COR-L47 (cell line): ENCODE measurements at places on chromosomes 4 and X.

- no peak for DNase-seq
Observed at GRCh38 chr4:65083076-65083475, 587.2 kb downstream of the EPHA5 start.

DNA sequence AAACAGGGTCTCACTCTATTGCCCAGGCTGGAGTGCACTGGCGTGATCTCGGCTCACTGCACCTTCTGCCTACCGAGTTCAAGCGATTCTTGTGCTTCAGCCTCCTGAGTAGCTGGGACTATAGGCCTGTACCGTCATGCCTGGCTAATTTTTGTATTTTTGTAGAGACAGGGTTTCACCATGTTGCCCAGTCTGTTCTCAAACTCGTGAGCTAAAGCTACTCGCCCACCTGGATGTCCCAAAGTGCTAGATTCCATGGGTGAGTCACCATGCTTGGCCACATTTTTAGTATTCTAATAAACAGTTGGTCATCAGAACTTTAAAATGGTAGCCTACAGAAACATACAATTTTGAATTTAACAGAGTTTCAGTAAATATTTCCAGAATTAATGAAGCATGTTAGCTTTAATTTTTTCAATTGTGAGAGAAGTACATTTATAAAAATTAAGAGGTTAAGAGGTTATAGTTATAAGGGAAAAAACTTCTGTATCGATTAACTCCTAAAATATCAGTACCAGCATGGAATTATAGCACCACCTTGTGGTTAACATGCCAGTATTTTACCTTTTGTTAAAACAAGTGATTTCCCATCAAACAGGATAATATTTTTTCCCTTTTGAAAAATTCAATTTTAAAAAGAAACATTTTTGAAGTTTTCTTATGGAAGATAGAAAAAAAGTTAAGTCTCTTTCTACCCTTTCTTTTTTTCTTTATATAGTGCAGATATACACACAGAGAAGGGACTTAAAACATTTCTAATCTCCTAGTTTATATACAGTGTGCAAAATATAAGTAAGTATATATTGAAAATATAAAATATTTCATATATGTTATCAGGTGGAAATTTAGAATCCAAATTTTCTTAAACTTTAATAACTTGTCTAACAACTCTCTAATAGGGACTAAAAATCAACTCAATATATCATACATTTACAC, 35.4 kb downstream of the CEP44 start:
- no peak for DNase-seq

DNA sequence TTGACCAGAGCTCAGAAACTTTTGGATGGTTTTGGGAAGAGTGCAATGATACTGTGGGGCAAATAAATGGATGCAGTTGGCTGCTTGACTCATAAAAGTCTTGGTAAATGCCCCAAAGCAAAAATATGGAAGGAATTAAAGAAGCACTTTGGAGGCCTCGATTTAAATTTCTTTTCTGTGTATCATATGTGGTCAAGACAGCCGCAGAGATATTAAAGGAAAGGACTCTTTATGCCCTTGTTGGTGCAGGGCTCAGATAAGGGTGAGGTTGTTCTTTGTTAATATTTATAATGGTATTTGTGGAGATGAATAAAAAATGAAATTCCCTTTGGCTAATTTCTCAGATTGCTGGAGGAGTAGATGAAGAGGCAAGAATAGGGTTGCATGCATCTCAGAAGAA, 90.2 kb downstream of the NHS start:
- DNase-seq, result no peak

- no peak for DNase-seq
Observed at GRCh38 chr4:82696117-82696860, 102.3 kb downstream of the SCD5 start.

DNA sequence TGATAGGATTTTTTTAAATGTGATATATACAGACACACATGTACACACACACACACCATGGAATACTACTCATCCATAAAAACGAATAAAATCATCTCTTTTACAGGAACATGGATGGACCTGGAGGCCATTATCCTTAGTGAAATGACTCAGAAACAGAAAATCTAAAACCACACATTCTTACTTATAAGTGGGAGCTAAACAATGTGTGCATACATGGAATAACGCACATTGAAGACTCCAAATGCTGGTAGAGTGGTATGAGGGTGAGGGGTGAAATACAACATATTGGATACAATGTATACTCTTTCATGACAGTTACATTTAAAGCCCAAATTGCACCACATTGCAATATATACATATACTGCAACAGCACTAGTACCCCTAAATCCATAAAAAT, 120.2 kb upstream of the ADGRL3 start:
- no peak for DNase-seq

DNA sequence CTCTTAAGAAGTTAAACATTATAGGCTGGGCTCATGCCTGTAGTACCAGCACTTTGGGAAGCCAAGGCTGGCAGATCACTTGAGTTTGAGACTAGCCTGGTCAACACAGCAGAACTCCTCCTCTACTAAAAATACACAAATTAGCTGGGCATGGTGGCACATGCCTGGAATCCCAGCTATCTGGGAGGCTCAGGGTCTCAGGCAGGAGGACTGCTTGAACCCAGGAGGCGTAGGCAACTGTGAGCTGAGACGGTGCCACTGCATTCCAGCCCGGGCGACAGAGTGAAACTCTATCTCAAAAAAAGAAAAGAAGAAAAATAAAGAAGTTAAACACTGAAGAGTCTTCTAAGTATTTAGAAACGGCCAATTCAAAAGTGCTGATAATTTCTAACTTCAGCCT, 164.3 kb upstream of the GALNTL6 start:
- no peak for DNase-seq

DNA sequence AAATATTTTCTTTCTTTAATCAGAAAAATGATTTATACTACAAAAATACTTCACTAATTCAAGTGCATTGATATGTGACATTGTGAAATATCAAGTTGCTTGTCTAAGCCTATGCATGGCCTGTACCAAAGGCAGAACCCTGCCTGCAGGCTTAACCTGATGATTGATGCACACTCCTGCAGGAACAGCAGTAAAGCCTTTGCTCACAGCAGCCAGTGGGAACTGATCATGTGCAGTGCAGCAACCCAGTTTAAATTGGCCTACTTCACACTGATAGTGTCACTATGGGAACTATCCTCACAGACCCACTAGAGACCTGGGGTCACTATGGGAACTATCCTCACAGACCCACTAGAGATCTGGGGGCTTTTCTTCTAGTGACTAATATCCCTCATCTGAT, 603.8 kb downstream of the RAPGEF2 start:
- no peak for DNase-seq

- no peak for DNase-seq
Observed at GRCh38 chr4:125681240-125681639, 366.5 kb downstream of the FAT4 start.

DNA sequence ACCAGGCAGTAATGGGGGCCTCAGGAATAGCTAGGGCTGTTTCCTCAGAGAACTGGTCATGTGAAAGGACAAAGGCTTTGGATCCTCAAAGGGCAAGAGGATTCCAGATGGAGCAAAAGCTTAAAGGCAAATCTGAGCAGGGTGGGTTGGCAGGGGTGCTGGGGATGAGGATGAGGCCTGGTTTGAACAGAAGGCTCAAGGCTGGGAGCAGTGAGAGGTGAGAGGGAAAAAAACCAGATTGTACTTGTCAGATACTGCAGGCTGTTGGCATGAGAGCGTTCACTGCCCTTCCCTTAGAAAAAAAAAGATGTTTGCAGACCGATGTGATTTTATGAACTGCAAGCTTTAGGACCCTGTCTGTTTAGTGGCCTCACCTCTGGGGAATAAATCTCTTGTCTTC, 75.3 kb upstream of the PLAC1 start:
- DNase-seq, result no peak

DNA sequence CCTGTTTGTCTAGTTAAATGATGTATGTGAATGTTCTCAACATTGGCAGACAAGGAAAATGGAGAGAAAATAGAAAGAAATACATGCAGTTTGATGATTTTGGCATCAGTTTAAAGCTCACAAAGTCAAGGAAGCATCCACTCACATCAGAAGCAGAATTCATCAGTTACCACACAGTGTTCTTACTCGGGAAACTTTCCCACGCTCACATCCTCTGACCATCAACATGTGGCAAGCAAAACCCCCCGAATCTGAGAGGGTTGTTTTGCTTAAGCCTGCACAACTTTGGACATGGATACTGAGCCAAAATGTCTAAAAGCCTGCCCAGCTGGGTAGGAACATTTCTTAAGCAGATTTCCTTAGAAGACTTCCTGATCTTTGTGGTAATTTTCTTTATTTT, 407.6 kb downstream of the ANKRD50 start:
- DNase-seq, result no peak

GRCh38 chrX:5979338-5979737, 249.3 kb downstream of the NLGN4X start:
- DNase-seq, result no peak

- DNase-seq, result no peak
Observed at GRCh38 chrX:115939636-115940160, 230.8 kb upstream of the AGTR2 start.

DNA sequence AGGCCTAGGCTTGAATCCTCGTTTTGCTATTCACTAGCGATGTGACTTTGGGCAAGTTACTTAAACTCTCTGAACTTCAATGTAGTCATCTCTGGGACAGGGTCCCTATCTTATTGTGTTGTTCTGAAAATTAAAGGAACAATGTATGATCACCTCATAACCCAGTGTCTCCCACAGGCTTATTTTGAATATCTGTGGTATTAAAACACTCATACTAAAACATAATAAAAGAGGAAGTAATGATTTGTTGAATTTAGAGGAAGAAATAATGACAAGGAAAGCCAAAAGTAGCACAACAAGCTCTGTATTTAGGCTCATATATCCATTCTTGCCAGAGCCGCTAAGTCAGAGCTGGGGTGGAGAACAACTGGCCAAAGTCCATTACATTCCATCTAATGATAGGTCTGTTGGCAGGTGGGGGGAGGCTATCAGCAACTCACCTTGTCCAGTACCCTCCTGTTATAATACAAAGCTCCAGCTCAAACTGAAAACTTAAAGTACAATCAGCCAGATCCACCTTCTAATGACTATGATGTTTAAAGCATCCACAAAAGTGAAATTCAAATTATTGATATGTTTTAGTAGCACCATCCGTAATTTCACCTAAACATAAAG, 64.5 kb upstream of the LSM6 start:
- no peak for DNase-seq

DNA sequence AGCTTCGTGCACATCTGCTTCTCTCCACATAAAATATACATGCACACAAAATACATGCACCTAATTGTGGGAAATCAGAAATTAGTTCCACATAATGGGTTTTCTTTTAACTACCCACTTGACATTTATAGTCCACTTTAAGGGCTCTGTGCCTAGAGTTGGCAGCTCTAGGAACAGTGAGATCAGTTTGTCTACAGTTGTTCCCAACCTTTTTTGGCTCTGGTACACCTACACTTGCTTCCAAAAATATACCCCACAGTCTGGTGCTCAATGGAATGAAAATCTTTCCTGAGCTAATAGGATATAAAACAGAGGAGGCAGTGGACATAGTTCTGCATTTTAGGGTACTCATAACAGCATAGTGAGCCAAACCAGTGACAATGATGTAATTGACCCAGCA, 36.1 kb downstream of the HDAC8 start:
- no peak for DNase-seq

- no peak for DNase-seq
Observed at GRCh38 chr4:56276547-56276946, 110.7 kb downstream of the AASDH start.

GRCh38 chr4:165248102-165248501, 40.7 kb downstream of the KLHL2 start:
- DNase-seq, result no peak

GRCh38 chr4:38687571-38688011, 23.6 kb downstream of the KLF3 start:
- DNase-seq, result no peak

DNA sequence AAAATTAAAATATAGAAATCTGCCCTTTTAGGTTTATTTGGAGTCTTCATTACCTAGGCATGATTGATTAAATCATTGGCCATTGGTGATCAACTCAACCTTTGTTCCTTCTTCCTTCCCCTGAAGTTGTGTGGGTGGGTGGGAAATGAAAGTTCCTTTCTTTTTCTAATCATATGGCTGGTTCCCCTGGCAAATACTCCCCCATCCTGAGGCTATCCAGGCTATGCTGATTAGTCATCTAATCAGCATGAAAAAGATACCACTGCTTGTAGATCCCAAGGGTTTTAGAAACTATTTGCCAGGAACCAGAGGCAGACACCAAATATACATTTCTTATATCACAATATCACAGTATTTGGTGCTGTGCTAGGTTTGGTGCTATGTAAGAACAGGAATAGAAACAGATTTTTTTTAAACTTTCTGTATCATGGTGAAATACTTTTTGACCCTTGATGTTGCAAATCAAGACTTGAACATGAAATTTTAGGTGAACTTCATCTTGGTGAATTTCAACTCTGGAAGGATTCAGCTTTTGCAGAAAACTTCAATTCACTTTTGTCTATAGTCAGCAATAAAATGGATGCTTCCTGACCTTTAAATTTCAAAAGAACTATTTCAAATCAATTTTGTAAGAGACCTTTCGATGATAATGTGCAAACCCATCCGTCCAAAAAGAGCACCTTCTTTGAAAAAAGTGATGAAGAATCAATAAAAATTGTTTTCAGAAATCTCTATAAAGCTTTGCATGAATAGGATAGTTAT, 71.1 kb downstream of the CCSER1 start:
- no peak for DNase-seq

- DNase-seq, result no peak
Observed at GRCh38 chrX:118143578-118143977, 27.0 kb upstream of the KLHL13 start.
